ENCODE measurements at places on chromosomes 3 and 15.

DNA sequence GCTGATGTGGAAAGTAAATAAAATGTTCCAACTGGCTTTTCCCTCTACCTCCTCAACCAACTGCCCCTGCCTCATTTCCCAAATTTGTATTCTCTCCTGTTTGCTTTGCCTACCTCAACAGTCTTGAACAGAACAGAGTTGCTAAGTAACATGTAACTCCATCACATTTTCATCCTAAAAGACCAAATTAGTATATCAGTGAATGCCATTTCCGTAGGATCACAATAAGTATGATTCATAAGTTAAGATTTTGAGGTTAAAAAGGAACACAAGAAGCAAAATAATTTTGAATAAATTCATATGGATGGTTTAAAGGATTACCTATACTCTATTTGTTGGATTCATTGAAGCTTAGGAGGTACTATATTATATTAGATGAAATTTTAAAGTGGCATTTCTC is 154.9 kb downstream of the ECT2 start:
- DNase-seq: no peak

DNA sequence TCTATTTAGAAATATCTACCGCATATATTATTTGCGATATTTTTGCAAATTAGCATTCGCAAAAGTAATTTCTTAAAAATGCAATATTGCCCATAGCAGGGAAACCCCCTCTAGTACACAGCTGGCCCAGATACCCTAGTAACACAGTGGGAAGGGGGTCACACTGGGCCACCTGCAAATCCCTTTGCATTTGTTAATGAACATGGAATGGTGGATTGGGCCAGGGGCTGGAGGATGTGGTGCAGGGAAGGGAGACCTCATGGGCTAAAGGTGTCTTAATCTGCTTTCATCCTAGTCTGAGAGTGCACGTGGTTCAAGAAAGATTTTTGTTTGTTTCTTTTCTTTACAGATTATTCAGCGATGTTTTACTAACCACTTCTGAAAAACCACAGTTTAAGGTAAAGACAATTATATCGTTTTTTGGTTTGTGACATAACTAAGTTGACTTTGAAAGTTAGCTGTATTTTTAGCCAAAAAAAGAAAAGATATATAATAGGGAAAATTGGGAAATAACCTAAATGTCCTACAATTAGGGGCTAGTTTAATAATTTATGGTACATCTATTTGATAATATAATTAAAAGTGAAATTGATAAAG is 30.0 kb downstream of the PDHB start:
- DNase-seq: no peak

- no peak for DNase-seq
Observed at GRCh38 chr3:170324962-170325361, 32.6 kb upstream of the SKIL start.

GRCh38 chr3:138767498-138768104 is 67.1 kb downstream of the PIK3CB start:
- no peak for DNase-seq

DNA sequence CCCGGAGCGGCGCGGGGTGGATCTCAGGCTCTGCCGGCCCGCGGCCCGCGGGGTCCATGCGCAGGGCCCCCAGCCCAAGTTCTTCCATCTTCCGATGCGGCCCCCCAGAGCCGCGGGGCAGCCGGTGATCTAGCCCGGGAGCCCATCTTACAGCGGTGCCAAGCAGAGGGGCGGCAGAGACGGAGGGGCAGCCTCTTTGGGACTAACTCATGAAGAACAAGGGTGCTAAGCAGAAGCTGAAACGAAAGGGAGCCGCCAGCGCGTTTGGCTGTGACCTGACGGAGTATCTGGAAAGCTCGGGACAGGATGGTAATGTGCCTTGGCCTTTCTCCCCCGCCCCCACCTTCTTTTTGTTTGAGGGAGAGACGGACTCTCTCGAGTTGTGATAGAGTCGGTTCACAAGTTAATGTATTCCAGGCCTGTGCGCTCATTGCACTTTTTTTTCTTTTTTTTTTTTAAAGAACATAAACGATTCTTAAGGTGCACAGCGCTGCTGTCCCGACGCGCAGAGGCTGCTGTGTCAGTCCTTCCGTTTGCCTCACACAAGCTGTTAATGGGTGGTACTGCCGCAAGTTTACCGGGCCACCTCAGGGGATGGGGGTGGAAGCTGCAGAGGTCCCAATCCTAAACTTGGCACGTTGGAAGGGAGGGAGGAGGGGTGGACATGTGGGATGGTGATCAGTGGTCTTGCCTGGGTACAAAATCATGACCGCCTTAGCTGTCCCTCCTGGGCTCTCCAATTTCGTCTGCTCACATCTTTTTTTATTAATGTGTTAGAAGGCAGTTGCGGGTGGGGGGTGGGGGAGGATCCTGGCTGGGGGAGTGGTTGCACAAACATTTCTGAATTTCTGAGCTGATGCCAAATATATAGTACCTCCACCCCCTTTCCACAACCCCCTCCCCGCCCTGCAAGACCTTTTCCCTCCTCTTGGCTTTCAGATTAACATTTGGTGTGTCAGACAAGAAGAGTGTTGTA is 801 bp downstream of the ARHGAP31 start:
- peak; percentile 27 for DNase-seq

GRCh38 chr3:119542168-119542767 is 17.1 kb downstream of the CD80 start:
- DNase-seq: no peak

DNA sequence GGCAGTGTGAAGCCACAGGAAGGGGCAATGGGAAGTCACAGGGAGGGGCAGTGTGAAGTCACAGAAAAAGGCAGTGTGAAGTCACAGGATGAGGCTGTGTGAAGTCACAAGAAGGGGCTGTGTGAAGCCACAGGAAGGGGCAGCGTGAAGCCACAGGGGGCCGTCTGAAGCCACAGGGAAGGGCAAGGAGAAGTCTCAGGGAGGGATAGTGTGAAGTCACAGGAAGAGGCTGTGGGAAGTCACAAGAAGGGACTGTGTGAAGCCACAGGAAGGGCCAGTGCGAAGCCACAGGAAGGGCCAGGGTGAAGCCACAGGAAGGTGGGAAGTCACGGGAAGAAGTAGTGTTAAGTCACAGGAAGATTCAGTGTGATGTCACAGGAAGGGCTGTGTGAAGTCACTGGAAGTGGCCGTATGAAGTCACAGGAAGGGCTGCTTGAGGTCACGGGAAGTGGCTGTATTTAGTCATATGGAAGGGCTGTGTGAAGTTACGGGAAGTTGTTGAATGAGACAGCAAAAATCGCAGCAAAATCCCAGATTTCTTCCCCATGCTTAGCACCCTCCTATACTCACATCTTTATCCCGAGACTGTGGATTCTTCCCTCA is 38.6 kb downstream of the GASK1A start:
- no peak for DNase-seq

- DNase-seq: peak; percentile 61
Observed at GRCh38 chr15:52256366-52256765, 39.2 kb downstream of the MYO5C start.

- DNase-seq: peak; percentile 24
Observed at GRCh38 chr3:99808163-99808794, 9.4 kb upstream of the CMSS1 start.

- no peak for DNase-seq
Observed at GRCh38 chr15:101050623-101051290, 131.6 kb downstream of the LRRK1 start.

GRCh38 chr3:2856138-2857133 is 253.7 kb downstream of the IL5RA start:
- no peak for DNase-seq

GRCh38 chr3:142849148-142849547 is 39.7 kb downstream of the PCOLCE2 start:
- DNase-seq: no peak

GRCh38 chr3:151837057-151837456 is 23.1 kb downstream of the AADAC start:
- no peak for DNase-seq

- DNase-seq: no peak
Observed at GRCh38 chr15:85689729-85690128, 105.0 kb downstream of the KLHL25 start.

- no peak for DNase-seq
Observed at GRCh38 chr3:14482271-14482721, 57.8 kb downstream of the GRIP2 start.

GRCh38 chr3:113088616-113089015 is 97.8 kb downstream of the GTPBP8 start:
- no peak for DNase-seq

DNA sequence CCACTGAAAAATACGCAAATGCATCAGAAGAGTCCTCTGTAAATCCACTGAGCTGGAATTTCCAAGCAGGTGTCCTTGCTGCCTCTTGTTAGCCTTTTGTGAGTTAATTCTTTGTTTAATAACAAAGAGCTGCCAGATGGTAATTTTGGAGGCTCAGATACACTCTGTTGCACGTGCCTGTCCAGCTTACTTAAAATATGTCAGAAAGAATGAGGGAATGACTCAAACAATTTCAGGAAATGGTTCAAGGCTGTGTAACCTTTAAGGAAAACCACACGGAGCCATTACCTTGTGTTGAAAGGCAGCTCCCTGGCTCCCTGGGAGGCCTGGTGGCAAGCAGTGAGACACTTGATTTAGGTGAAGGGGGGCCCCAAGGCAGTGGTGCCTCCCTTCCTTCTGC is 302.2 kb upstream of the CTDSPL start:
- DNase-seq: no peak

- no peak for DNase-seq
Observed at GRCh38 chr15:91844928-91845327, 8.6 kb upstream of the SLCO3A1 start.

GRCh38 chr15:79370716-79371115 is 59.8 kb downstream of the TMED3 start:
- no peak for DNase-seq

GRCh38 chr15:28128031-28128430 is 28.9 kb upstream of the OCA2 start:
- DNase-seq: no peak

GRCh38 chr15:45392584-45392855 is 14.2 kb upstream of the GATM start:
- no peak for DNase-seq

GRCh38 chr15:78264304-78265136 is at the start of gene DNAJA4:
Gene DNAJA4 (plus strand): TSS chr15:78264562. CDS start chr15:78264764, 202 bp downstream.
- DNase-seq: no peak

DNA sequence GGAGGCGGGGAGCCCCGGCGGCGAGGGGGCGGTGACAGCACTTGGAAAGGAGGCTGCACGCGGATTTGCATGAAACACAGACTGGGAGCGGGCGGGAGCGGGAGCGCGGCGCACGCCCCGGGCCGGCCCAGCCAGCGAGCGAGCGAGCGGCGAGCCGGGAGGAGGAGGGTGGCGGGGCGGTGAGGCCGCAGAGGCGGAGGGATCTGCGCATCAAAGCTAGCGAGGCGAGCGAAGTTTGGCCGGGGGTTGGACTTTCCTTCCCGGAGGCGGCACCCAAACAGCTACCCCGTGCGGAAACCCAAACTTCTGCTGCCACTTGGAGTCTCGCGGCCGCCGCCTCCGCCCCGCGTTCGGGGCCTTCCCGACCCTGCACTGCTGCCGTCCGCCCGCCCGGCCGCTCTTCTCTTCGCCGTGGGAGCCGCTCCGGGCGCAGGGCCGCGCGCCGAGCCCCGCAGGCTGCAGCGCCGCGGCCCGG is at the start of gene SMAD3:
TSS of gene SMAD3 (plus strand) at position 72 of the 475 bp plus-strand sequence. CDS start 553 bp downstream, outside the sequence.
- DNase-seq: peak; percentile 71

DNA sequence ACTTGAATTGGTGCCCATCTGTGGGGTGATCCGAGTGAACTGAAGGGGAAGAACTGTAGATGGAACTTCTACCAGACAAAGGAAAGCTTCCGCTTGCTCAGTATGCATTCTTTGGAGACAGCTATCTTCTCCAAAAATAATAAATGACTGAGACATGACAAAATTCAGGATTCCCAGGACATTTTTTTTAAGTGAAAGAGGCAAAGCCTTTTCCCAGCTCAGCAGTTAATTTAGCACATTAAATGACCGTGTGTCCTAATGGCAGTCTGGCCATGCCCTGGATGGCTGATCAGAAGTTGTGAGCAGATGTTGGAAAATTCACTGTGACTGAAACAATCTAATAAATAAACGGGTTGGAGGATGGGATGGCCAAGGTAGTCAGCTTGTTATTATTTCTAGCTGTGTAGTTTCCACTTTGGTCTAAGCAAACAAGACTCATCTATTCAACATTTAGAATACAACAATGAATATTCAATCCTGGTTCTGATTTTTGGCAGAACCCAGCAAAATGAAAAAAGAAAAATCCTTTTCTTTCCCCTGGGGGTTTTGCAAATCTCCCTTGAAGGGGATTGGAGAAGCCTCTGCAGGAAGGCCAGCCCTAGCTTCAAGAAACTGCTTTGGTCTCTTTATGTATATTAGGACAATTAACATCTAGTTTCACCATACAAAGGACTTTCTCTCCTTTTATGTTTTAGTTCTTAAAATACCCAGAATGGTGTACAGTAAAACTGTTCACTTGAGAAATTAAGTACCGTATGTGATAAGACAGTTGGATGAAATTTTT is 540.9 kb upstream of the MDFIC2 start:
- no peak for DNase-seq

DNA sequence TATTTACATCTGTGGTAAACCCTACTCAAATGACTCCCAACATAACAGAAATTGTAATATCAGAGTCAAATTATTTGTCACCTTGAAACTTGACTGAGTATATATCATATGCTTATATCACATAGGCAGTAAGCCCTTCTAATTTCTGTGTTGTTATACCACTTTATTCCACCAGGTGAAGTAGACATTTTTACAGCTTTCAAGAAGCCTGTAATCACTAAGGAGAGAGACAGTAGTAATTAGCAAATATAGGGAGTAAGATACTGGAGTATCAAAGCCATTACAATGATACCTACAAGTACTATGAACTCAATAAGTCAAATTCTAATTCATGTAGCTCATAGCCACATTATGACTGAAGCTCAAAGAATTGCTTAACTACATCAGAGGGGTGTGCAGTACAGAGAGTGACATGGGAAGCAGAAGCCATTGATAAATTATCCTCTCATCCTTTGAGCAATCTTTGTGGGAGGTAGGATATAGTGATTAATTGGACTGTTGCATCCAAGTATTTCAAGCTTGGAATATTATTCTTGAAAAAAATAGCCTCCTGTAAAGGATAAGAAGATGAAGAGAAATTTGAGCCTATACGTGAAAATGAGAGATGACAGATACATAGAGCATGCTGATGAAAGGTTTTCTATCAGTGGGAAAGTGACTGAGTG is 1005.9 kb downstream of the ZPLD1 start:
- no peak for DNase-seq

DNA sequence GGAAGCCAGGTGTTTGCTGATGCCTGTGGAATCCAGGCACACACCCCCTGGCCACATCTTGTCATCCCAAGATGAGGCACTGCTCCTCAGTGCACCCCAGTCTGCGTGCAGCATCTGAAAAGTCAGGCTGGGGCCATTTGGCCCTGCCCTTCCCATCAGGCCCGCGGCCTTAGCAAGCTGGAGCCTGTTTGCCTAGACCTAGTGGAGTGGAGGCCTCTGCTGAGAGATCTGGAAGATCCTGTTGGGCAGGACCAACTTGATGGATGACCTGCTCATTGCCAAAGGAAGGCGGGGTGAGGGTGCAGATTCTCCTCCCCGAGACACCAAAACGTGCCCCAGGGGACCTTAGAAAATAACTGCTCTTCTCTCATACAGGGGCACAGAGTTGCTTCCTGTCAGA is 220.2 kb downstream of the SHQ1 start:
- no peak for DNase-seq

DNA sequence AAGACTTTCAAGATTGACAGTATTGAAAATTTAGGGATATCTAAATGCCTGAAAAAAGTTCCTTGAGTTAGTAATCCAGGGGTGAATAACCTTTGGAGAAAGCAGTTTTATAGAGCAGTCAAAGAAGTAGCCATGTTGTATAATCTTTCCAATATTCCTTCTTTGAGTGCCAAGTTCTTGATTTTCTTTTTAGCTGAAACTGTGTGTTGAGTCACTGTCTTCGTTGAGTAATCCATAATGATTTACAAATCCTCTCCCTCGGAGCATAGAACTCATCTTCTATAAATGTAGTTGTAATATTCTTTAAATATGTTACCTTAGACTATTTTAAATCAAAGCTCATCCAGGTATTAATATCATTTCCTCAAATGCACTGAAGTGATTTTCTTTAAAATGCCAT is 135.2 kb downstream of the BBX start:
- DNase-seq: no peak
